Mammary epithelial cell (primary cell): ENCODE measurements at places on chromosomes 5 and 9.

DNA sequence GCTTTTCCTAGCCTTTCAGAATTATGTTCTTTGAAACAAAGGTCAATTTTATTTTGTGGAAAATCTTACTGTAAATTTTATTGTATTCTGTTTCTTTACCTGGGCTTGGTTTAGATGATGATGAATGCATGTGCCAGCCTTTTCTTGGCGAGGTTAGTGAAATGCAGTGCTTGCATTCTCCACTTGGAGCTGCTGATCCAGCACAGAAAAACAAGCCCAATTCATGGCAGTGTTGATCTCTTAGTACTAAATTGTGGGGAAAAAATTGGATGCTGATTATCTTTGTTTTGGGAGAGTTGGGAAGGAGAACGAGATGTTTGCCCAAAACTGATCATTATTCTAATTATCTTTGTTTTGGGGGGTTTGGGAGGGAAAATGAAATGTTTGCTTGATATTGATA lies 3.7 kb downstream of the HABP4 start:
- peak; percentile 38 for DNase-seq

DNA sequence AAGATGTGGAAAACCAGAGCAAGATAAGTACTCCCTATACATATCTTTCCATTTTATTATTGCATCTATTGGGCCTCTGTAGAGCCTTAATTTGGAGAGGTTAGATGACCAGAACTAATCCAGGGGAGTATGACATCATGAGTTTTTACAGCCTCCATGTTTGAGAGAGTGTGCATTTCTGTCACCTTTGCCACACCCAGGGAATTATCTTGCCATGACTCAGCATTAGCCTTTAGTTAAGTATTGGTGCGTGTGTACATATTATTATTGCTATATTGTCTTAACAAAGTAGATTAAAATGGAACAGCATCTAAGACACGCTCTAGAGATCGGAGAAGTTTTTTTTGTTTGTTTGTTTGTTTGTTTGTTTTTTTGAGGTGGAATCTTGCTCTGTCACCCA lies 27.6 kb downstream of the DIMT1 start:
- DNase-seq, result peak; percentile 46

- DNase-seq, result no peak
These were observed 16.4 kb downstream of the TENT4A start for GRCh38 chr5:6729386-6730310.

- no peak for DNase-seq
These were observed 185.1 kb upstream of the DMAC1 start for GRCh38 chr9:7984692-7985091.

DNA sequence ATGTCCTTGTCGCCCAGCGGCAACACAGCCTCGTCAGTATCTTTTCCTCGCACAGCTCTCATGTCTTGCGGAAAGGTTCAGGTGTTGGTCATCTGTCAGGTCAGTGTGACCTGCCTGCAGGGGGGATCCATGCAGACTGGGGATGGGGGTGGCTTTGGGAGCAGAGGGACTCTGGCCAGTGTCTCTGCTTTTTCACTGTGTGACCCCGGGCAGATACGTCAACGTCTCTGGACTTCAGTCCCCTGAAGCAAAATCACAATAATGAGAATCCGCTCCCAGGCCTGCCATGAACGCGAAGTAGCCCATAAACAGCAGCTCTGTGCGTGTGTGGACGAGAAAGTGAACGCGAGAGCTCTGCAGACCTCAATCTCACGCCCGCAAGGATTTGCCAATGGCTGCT lies 75.7 kb upstream of the FCN1 start:
- no peak for DNase-seq

DNA sequence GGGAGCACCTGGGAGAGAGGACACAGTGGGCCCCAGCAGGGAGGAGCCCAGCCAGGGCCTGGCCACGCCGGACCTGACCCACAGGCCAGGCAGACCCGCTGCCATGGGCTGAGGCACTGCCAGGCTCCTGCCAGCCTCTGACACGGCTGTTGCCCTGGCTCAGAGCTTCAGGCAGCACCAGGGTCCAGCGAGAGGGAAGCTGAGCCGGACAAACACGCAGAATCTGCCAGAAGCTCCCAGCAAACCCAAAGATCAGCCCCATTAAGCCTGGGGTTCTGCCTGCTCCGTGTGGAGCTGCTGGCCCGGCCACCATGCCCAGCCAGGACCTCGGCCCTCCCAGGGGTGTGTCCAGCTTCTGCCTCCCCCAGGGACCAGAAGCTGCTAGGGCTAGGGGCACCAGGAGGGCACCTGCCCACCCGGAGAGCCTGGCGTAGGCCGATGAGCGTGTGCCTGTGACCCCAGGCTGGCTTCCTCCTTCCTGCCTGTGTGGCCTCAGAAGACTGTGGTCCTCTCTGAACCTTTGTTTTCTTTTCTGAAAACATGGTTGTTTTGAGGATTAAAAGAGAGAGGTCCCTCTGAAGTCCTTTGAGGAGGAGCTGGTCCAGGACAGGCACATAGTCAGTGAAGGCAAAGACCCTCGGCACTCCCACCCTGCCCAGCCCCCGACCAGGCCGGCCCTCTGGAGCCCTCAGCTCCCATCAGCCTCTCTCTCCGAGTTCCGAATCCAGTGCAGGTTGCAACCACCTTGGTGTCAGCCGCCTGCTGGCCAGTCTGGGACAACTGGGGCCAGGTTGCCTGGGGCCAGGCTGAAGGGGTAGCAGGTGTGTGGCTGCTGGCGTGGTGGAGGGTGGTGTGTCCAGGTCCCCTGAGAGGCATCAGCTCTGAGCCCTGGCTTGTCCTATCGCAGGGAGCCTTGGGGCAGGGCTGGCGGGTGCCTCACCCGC lies 39.6 kb downstream of the KCNT1 start:
- no peak for DNase-seq

GRCh38 chr9:97985058-97985861 lies 2.1 kb downstream of the ANP32B start:
- peak; percentile 55 for DNase-seq

DNA sequence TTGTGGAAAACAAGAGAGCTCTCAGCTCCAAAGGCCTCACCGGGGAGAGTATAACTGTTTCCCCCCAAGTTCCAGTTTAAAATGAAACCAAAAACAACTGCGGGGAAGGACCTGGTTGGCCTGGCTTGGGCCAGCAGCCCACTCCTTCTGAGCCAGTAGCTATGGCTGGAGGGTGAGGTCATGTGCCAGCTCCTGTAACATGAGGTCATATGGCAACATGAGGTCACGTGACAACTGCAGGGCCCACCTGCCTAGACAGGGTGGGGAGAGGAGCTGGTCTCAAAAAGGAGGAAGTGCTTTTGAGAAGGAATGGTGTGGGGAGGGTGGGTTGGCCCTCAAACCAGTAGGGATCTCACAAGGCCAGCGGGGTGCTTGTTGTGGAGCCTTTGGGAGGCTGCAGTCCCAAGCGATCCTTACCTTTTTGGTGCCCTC lies 29.3 kb upstream of the CRB2 start:
- DNase-seq, result no peak

GRCh38 chr5:64854855-64855254 lies 86.1 kb downstream of the CWC27 start:
- DNase-seq, result no peak

DNA sequence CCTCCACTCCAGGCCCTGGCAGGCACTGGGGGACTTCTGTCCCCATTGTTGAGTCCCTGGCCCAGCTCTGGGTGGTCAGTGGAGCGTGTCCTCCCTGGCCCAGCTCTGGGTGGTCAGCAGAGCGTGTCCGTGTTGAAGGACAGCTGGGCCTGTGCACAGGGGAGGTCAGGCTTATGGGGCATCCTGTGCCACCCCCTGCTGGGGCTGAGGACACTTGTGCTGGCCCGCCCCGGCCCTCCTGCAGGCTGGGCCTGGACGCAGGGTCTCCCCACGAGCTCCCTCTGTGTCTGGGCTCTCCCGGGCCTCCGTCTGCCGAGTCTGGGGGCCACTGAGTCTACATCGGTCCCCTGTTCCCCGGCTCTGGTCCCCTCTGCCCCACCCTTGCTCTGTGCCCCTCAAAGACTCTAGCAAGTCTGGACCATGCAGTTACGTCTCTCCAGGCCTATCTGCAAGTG lies 11.5 kb upstream of the CLIC3 start:
- no peak for DNase-seq

- no peak for DNase-seq
These were observed 12.9 kb upstream of the SLC6A19 start for GRCh38 chr5:1188464-1188863.

DNA sequence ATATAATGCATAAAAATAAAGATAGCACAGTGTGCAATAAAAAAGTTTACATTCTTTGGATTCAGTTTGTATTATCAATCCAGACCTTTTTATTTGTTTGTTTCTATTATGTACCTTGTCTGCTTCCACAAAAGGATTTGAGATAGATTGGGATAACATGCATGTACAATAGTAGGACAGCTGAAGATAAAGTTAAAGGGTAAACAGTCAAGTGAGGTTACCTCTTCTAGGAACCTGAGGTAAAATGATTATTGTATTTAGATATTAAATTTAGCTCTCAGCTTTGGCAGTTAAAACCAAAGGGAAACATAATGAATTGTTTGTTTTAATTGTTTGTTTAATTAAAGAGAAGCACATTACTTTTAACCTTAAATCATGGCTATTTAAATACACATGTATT lies 81.7 kb downstream of the ZCCHC7 start:
- no peak for DNase-seq

GRCh38 chr5:42837601-42838000 lies 25.9 kb upstream of the SELENOP start:
- DNase-seq, result no peak

- peak; percentile 83 for DNase-seq
These were observed at the start of gene NR3C1 for GRCh38 chr5:143403593-143404415. TSS of gene NR3C1 (minus strand) at chr5:143403686. CDS start at chr5:143400839, 2,847 bp downstream.

DNA sequence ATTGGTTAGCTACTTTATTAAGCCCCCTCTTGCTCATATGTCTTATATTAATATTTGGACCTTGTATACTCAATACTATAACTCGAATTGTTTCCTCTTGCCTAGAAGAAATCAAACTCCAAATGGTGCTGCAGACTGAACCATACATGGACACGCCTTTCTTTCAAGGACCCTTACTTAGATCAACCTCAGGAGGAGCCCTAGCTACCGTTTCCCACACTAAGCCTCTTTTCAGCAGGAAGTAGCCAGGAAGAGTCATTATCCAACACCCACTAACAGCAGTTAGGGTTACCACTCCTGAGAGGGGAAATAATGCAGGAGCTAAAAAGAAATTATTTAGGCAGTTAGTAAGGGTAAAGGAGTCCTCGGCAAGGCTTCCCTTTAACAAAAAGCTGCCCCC lies 243.8 kb upstream of the PUM3 start:
- DNase-seq, result no peak

DNA sequence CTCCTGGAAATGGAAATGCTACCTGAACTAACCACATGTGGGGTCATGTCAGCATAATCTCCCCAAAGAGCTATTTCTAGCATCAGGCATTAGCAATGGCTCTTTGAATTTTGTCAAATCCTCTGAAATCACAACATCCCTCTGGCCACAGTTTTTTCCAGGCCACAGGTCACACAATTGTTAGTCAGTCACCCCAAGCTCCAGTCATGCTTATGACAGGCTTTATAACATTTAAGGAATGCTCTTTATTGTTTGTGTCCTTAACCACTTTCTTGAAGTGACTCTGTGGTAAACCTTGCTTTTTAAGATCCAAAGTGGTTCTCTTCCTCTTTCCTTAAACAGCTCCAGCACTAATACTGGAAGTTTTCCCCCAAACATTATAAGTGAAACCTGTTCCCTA lies 169.2 kb upstream of the HMHB1 start:
- no peak for DNase-seq

DNA sequence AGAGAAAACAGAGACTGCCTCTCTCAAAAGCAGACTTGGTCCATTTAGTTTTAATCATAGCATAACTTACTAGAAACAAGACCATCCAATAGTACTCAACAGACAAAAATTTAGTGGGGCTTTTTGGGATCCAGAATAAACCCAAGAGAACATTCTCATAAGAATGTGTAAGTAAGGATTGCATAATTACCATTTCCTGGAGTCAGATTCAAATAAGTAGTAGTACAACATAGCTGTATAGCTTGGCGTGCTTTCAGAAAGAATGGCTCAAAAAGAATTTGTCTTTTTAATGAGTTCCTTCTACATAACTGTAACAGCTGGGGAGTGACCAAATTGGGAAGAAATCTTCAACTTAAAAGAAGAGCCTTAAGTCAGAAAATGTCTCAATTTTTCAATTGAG lies 145.4 kb downstream of the DENND1A start:
- DNase-seq, result peak; percentile 17

DNA sequence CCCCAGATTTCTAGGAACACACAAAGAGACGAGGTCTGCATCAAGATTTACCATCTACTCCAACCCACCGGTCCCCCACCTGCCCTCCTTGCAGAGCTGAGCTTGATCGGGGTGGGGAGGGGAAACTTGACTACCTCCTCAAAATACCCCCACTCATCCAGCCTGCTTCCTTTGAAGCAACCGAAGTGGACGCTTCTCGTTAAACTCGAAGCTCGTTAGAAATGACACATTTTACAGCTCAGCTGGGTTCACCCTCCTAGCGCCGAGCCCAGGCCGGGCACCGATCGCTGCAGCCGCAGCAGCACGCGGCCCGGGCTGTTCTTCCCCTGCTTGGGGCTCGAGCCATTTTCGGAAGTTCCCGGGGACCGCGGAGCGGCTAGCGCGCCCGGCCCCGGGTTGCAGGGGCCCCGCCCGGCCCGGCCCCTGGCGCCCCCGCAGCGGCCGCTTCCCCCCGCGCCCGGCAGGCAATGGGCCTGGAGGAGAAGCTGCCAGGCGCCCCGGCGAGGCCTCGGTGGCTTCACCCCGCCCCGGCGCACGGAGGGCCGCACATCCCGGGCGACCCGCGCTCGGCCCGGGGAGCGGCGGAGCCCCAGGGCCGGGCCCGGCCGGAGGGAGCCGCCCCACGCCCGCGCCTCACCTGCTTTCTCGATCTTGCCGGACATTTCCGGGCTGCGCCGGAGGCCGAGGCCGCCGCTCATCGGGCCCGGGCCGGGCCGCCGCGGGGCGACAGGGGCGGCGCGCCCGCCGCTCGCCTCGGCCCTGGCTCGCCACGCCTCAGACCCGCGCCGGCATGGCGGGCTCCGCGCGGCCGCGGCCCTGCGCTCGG lies 530 bp downstream of the RAPGEF1 start:
- peak; percentile 49 for DNase-seq

DNA sequence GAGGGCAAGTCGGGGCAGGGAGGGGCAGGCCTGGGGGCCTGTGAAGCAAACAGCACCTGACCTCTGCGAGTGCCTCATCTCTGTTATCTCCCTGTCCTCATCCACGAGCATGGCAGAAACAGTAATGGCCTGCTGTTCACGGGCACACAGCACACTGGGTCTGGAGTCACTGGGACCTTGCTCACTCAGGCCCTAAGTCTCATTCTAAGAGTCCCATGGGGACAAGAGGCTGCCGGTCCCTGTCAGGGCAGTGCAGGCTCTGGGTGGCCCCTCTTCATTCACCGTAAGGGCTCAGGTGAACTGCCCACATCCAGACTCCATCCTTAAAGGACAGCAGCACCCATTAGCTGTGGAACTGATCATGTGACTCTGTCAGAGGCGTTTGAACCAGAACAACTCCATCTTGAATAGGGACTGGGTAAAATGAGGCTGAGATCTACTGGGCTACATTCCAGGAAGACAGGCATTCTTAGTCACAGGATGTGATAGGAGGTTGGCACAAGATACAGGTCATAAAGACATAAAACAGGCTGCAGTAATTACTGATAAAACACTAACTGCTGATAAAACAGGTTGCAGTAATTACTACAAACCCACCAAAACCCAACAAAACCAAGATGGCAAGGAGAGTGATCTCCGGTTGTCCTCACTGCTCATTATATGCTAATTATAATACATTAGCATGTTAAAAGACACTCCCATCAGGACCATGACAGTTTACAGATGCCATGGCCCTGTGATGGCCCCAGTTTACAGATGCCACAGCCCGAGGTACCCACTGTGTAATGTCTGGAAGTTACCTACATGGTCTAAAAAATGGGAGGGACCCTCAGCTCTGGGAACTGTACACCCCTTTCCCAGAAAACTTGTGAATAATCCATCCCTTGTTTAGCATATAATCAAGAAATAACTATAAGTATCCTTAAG lies 28.7 kb downstream of the BICD2 start:
- no peak for DNase-seq
